T-helper 2 cell (primary cell): ENCODE measurements at places on chromosomes 6 and 20.

DNA sequence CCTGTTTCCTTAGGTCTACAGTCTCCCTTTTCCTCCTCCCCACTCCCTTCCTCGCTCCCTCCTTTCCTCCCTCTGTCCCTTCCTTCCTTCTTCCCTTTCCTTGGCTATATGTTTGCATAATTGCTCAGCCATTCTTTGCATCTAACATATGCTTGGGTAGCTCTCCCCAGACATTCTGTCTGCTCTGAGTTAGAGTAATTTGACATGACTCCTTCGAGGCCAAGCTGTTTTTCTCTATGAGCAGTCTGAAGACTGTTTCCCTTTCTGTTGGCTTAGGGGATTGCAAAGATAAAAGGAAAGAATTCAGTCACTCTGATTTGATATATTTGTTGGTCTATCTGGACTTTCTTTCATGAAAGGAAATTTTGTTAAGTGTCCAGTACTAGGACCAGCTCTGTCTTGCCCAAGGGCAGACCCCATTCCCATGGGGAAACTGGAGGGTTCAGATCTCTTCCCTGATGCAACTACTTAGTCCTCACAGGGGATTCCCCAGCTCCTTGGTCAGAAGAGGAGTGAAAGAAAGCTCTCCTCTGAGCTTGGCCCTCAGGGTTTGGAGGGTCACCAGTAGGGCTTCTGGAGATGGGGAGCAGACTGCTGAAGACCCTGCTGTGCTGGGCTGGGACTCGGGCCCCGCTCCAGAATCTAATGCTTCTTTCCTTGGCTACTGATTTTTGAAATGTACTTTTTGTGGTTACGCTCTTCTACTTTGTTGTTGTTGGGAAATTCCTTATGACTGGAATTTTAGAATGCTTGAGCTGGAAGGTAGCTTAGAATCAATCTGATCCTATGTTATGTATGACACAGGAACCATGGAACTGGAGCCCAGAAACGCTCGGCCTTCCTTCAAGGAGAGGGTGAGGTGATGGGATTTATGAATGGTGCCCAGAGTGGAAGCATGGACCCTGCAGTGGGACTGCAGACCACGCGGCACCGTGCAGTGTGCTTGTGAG, 63.7 kb upstream of the SLC22A23 start:
- DNase-seq: no peak

GRCh38 chr6:33070909-33071308, 2.5 kb downstream of the HLA-DPA1 start:
- no peak for DNase-seq

DNA sequence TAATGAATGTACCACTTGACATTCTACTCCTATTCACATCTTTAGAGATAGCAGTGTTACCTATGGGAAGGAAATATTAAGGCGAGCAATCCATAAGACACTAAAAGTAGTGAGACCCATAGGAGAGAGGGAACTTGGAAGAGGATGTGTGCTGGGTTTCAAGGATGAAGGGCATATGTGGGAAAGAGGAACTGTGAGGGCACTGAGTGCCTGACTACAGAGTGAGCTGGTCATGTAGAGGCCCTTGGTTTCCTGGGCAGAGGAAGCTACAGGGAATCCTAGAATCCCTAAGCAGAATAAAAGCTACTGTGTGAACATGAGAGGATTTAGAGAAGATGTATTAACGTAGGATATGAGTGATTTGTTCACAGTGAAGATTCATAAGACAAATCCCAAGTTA, 262.8 kb downstream of the FARS2 start:
- no peak for DNase-seq

GRCh38 chr6:19086480-19086879, 699.3 kb downstream of the RNF144B start:
- no peak for DNase-seq

DNA sequence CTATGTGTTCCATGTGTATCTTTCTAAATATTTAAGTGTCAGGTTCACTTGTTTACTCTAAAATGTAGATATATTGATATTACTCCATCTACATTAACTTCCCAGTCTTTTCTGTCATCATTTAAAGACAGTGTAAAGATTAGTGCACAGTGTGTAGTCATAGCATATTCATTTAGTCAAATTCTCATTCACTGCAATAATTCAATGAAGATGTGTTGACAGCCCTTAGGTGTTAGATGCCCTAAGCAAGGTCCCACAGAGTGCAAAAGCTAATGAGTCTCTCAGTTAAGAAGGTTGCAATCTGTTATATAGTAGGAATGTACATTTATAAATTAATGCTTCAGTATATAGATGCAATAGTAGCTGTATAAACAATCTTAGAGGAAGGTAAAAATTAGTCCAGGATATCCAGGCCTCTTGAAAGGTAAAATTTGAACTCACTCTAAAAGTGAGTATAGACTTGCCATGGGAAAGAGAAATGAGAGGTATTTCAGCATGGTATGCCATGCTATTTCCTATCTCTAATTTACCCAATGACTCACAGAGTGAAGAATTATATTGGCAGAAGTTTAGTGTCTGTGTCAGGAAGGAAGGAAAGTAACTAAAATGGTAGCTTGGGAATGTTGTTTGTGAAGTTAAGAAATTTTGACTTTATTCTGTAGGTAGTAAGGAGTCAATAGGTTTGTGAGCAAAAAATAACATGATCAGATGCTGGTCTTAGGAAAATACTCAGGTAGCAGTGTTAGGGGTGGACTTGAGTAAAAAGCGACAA, 969.9 kb upstream of the CITED2 start:
- no peak for DNase-seq

DNA sequence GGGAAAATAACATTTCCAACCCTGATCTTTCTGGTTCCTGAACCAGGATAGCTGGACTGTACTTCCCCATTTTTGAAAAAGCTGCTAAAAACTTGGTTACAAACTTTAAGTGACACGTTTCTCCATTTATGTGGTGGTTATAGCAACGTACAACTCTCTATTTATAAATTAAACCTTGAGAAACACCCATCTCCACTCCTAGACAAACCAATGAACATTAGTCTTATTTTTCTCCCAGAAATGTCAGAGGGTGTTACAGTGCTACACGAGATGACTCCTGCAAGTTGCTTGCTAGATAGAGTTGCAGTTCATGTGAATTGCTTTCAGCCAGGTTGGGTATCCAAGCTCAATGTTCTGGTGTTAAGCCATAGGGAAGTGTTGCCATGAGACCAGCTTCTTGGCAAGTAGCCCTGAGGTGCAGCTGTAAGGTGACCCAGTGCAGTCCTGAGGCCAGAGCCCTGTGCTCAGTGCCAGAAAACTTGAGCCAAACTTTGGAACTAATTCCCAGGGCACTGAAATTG, 51.3 kb upstream of the REV3L start:
- DNase-seq: no peak

DNA sequence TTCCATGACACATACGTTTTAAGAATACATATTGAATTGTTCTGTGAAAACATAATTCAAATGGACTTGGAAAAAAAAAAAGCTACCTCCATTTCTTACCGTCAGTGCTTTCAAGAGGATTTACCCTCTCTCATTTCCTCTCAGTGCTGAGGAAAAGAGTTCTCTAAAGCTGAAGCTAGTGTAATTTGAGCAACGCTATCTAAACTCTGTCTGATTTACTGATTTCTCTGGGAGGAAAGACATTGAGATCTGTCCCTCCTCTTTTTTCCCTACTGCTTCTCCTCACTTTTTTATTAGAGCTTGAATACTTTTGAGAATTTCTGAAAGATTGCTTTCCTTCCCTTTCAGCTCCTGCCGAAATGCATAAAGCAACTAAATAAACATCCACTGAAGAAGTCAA, 41.2 kb upstream of the GRIK2 start:
- no peak for DNase-seq

GRCh38 chr20:768426-768978, at the start of gene SLC52A3:
Gene SLC52A3 (minus strand): TSS chr20:768500. CDS start chr20:765774, 2,726 bp downstream.
- no peak for DNase-seq

DNA sequence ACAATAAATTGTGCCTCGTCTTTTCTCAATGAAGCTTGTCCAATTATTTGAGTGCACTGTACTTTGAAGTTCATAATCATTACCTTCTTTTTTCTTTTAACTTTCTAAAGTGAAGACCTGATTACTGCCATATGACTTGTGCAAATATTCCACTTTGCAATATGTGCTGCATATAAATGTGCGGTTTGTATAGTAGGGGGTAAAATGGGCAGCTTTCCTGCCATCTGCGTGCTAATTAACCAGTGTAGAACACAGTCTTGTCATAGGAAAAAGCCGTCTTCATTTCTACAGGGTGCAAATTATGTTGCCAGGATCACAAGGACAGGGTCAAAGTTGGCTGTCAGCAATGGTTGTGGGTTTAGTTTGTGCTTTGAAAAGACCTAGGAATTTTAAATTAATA, 397.0 kb downstream of the NKAIN2 start:
- DNase-seq: no peak

DNA sequence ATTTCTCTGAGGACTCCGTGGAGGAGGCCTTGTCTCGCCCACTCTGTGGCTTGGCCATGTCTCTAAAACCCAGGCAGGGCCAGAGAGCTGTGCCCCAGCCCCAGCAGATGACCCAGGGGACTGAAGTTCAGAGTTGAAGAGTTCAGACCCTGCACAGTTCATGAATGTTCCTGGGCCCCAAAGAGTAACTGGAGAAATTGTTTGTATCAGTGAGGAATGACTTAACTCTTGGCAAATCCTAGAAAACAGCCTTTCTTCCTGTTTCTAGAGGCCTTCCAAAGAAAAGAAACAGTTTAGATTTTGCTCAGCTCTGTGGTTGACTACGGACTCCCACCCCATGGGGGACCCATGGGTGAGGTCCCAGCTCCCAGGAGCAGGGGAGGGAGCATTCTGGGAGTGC, 62.1 kb upstream of the EYA2 start:
- DNase-seq: no peak

DNA sequence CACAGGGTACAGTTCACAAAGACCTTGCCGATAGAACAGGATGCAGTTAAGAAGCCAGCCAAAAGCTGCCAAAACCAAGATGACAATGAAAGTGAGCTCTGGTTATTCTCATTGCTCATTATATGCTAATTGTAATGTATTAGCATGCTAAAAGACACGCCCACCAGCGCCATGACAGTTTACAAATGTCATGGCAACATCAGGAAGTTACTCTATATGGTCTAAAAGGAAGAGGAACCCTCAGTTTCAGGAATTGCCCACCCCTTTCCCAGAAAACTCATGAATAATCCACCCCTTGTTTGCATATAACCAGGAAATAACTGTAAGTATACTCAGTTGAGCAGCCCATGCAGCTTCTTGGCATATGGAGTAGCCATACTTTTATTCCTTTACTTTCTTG, 748.7 kb downstream of the QKI start:
- DNase-seq: no peak

GRCh38 chr6:6026513-6027205, 19.9 kb upstream of the NRN1 start:
- no peak for DNase-seq

- DNase-seq: peak; percentile 51
Observed at GRCh38 chr6:44268095-44268628, 2.1 kb upstream of the TMEM151B start.
